Common myeloid progenitor, CD34-positive (primary cell): ENCODE measurements at places on chromosomes 1 and 21.

- H3K4me3 ChIP-seq = no peak overlapping the region
- DNase-seq = no peak
- H3K4me1 ChIP-seq = no peaks in the 10 kb centered on the region
- no peaks in the 10 kb centered on the region for H3K36me3 ChIP-seq
- H3K27ac ChIP-seq = no peak overlapping the region
- H3K27me3 ChIP-seq = no peaks in the 10 kb centered on the region
Observed at GRCh38 chr1:207040181-207040533, 7.6 kb upstream of the C1orf116 start.

GRCh38 chr21:45574081-45574501 lies 31.9 kb upstream of the SLC19A1 start:
- no peaks in the 10 kb centered on the region for H3K4me1 ChIP-seq
- H3K27ac ChIP-seq = no peak overlapping the region
- H3K36me3 ChIP-seq = no peaks in the 10 kb centered on the region
- H3K27me3 ChIP-seq = no peaks in the 10 kb centered on the region

DNA sequence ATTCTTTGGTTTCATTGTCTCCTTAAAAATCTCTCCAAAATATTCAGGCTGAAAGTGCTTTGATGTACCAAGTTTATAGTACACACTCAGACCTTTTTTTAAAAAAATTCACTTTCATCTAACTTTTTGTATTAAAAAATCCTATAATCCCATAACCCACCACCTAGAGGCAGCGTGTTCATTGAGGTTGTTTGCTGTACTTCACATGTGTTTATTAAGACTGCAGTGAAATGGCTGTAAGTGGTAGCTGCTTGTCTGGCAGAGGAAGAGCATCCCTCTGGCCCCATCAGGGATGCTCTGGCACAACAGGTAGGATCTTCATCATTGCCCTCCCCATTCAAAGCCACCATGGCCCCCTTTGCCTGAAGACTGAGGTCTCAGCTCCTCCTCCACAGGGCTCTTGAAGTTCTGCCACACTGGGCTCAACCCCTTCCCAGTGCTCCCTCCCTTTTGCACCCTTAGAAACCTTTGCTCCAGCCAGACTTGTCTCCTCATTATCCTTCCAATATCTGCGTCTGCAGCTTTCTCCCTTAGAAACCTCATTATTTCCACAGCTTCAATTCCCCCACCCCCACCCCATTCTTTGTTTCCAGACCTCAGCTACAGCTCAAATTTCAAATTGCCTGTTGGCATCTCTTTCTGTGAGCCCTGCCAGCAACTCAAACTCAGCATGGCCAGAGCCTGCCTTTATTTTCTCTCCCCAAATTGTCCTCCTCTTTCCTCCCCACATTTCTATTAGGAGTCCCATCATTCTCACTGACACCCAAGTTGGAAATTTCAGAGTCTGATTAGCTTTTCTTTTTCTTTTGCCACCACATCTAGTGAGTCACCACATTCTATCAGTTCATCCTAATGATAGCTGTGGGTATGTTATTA lies 369.6 kb upstream of the USP24 start:
- DNase-seq = peak; percentile 2
- H3K27ac ChIP-seq = no peak overlapping the region
- H3K4me3 ChIP-seq = no peak overlapping the region
- no peaks in the 10 kb centered on the region for H3K4me1 ChIP-seq
- H3K36me3 ChIP-seq = no peaks in the 10 kb centered on the region

- H3K4me3 ChIP-seq = peak overlapping the region; percentile 59
- H3K36me3 ChIP-seq = no peaks in the 10 kb centered on the region
- no peaks in the 10 kb centered on the region for H3K27me3 ChIP-seq
Observed at GRCh38 chr21:45075596-45076244, 1.3 kb downstream of the ADARB1 start.

- H3K4me1 ChIP-seq = no peaks in the 10 kb centered on the region
- DNase-seq = no peak
- no peak overlapping the region for H3K4me3 ChIP-seq
- no peak overlapping the region for H3K27ac ChIP-seq
- H3K27me3 ChIP-seq = no peaks in the 10 kb centered on the region
Observed at GRCh38 chr1:6273380-6273891, 12.5 kb upstream of the GPR153 start.

- no peak overlapping the region for H3K27ac ChIP-seq
- no peak overlapping the region for H3K4me3 ChIP-seq
- no peaks in the 10 kb centered on the region for H3K36me3 ChIP-seq
- H3K4me1 ChIP-seq = no peaks in the 10 kb centered on the region
Observed at GRCh38 chr21:38888991-38889561, 83.3 kb downstream of the ETS2 start.

DNA sequence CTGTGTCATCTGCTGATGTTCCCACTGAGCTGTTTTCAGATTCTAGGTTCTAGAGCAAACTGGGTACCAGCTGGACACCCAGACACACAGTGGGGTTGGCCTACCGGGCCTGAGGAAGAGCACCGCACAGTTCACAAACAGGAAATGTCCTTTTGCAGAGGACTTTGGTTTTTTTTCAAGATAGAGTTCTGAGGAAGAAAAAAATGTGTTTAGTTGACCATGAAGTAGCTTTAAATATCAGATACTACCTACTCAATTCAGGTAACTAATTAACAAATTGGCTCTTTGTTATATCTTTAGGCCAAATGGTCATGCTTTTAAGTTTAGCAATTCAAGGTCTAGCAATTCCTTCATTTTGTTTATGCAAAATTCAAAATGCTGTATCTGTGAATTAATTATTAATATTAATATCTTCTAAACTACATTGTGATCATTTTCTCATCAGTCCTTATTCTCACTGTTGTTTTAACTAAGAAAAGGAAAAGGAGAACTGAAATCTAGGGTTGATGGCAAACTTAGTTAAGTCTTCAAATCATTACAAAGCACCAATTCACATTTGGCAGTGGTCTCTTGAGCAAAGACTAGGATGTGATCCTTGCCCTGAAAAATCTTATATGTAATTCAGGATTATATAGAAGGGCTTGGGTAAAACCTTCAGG lies 17.2 kb upstream of the NCF2 start:
- H3K27ac ChIP-seq = no peak overlapping the region
- peaks cover 26% of the 10 kb centered on the region for H3K4me1 ChIP-seq
- DNase-seq = no peak
- H3K4me3 ChIP-seq = no peak overlapping the region
- H3K36me3 ChIP-seq = no peaks in the 10 kb centered on the region
- H3K27me3 ChIP-seq = no peaks in the 10 kb centered on the region

GRCh38 chr1:1295154-1295923 lies 12.4 kb downstream of the ACAP3 start:
- no peaks in the 10 kb centered on the region for H3K27me3 ChIP-seq
- H3K4me1 ChIP-seq = no peaks in the 10 kb centered on the region
- H3K27ac ChIP-seq = no peak overlapping the region
- H3K36me3 ChIP-seq = no peaks in the 10 kb centered on the region

DNA sequence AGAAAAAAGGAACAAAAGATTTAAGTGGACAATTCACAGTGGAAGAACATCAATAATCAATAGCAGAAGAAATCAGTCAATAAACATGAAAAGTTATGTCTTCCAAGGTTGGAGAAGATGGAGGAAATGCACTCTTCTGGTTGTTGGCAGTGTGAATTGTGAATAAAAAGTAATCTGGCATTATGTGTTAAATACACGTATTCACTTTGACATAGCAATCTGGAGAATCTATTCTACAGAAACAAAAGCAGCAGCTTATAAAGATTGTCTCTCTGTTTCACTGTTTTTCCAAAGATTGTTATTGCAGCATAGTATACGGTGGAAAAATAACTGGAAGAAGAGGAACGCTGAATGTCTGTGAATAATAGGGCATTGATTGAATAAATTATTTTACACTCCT lies 169.4 kb downstream of the NEK7 start:
- DNase-seq = no peak
- no peak overlapping the region for H3K4me3 ChIP-seq
- no peaks in the 10 kb centered on the region for H3K36me3 ChIP-seq

DNA sequence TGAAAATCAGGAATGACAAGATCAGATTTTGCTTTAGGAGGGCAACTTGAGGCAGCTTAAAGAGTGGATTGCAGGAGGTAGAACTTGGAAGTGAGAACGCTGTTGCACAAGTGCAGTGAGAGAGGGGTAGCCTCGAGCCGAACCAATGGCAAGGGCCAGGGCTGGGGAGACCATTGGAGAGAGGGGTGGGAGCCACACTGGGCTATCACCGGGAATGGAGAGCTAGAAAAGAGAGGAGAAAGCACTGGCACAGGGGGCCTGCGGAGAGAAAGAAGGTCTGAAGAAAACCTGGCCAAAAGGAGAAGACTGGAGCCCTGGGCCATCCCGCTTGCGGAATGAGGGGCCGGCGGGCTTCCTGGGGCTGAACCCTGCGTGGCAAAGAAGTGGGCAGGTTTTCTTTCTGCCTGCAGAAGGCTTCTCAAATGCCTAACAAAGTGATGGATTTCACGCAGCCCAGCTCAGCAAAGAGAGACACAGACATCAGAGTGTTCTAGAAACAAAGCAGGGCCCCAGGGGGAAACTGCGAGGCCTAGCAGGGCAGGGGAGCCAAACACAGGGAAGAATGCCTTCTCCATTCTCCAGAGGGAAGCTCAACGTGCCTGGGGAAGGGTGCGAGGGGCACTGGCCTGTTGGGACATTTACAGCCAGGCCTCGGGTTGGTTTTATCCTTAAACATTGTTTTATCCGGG lies 1.2 kb upstream of the SLC37A1 start:
- H3K4me1 ChIP-seq = peaks cover 41% of the 10 kb centered on the region
- no peak overlapping the region for H3K4me3 ChIP-seq
- no peaks in the 10 kb centered on the region for H3K27me3 ChIP-seq
- H3K27ac ChIP-seq = peak overlapping the region; percentile 54
- H3K36me3 ChIP-seq = peaks cover 3% of the 10 kb centered on the region

- peaks cover 50% of the 10 kb centered on the region for H3K27me3 ChIP-seq
- no peaks in the 10 kb centered on the region for H3K36me3 ChIP-seq
- no peak overlapping the region for H3K27ac ChIP-seq
- DNase-seq = peak; percentile 58
Observed at GRCh38 chr1:1032424-1032823, 12.5 kb downstream of the AGRN start.
